ENCODE measurements at places on chromosomes 1 and 21.

DNA sequence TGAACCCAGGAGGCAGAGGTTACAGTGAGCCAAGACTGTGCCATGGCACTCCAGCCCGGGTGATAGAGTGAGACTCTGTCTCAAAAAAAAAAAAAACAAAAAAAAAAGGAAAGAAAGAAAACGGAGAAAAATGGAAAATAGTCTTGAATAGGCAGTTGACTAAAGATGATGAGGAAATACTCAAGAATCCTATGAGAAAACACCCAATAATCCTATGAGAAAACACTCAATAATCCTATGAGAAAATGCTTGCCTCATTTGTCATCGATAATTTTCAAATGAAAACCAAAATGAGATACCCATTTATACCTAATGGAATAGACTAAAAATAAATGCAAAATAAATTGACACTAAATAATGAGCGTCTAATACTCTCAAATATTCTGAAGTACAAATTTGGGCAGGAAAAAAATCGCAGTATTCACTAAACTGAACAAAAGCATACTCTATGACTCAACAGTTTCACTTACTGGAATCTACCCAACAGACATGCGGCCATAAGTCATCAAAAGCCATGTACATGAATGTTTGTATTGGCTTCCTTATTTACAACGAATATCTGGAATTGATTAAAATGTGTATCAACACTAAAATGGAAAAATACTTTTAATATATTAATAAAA is 733.9 kb upstream of the CHRM3 start:
- DNase-seq, result no peak

- DNase-seq, result no peak
Observed at GRCh38 chr1:109595531-109595930, 23.9 kb downstream of the GNAT2 start.

DNA sequence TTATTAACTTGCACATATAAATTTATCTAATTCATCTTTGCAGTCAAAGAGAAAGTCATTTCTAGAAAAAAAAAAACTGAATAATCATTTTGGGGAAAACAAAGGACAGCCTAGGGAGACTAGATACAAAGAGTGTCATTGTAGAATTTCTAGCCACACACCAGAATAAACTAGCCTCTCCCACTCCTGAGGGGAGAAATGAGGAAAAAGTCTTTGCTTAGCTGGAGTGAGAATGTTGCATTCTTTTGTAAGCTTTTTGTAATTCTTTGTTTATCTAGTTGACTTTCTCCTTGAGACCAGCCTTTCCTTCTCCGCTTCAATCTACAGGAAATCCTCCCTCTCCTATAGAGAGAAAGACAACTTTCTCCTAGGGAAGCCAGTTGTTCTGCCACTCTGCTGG is 15.9 kb upstream of the CGN start:
- no peak for DNase-seq

GRCh38 chr1:165354739-165355138 is 1.8 kb downstream of the LMX1A start:
- no peak for DNase-seq

- no peak for DNase-seq
Observed at GRCh38 chr1:221025956-221026355, 146.7 kb downstream of the HLX start.

- no peak for DNase-seq
Observed at GRCh38 chr1:9425859-9426258, 113.4 kb upstream of the SLC25A33 start.

DNA sequence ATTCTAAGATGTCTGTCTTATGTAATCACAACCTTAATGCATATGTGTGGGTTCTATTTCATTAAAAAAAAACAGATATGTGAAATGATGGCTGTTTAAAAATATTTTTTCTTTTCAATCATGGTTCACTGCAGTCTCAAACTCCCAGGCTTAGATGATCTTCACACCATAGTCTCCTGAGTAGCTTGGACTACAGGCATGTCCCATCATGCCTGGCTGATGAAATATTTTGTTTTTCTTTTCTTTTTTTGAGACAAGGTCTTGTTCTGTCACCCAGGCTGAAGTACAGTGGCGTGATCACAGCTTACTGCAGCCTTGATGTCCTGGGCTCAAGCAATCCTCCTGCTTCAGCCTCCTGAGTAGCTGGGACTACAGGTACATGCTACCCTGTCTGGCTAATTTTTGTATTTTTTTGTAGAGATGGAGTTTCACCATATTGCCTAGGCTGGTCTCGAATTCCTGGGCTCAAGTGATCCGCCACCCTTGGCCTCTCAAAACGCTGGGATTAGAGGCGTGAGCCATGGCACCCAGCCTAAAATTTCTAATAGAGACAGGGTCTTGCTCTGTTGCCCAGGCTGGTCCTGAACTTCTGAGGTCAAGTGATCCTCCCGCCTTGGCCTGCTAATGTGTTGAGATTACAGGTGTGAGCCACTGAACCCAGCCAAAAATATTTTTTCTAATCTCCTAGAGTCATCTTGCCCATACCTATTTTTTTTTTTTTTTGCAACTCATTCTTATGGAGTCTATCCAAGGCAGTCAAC is 67.6 kb downstream of the GIPC2 start:
- DNase-seq, result no peak

- no peak for DNase-seq
Observed at GRCh38 chr21:31502537-31503143, 156.9 kb upstream of the SOD1 start.

- no peak for DNase-seq
Observed at GRCh38 chr1:206925106-206925736, 3.5 kb upstream of the FCMR start.

DNA sequence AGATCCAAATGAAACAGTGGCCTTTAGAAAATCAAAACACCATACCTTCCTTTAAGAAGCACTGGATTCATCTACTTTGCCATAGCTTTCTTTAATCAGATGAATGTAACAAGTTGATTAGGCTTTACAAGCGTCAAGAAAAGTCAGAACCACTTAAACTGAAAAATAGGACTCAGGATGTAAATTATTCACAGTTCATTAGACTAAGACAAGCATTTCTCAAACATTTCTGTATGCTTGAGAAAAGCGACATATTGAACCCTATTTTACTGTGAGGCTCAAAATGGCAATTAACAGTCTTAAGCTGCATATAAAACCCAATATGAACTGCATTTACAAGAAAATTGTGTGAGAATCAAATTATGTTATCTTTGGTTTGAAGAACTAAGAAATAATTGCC is 256.7 kb upstream of the SNX7 start:
- no peak for DNase-seq

- no peak for DNase-seq
Observed at GRCh38 chr1:228517655-228518054, 30.5 kb downstream of the RNF187 start.

DNA sequence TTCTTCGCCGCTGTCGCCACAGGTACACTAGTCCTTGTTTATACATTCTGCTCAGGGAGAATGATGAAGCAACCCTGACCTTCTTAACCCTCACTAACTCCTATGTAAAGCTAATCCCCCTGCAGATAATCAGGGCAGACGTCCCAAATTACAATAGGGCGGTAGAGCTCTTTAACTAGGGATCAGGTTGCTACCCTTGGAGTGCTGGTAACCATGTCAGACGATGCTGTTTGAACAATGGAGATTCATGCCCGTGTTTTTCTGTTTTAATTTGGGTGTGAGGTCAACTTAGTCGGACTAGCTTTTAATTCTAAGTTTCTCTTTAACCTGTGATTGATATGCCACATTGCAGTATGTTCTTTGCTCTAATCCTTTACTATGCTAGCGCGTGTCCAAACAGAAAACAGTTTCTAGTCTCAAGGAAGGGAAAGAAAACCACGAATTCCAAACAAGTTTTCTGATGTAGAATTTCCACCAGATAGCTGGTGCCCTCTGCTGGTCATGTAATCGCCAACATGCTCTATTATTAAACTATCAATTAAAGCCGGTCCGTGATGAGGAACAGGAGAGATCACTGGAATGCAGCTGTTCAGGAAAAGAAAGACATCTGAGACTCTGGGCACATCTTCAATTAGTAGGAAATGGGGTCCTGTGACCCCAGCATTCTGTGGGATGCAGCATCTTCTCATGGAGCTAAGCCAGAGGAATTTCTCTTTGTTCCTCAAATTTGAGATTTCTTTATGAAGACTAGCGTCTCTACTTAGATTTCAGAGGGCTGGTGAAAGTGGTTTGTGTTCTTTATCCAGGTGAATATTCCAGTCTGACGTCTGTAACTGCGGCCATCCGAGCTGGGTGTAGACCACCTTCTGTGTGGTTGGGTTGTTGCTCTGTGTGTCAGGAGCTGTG is 18.3 kb upstream of the VAMP3 start:
- no peak for DNase-seq

- DNase-seq, result no peak
Observed at GRCh38 chr1:71557138-71557537, 476.3 kb upstream of the ZRANB2 start.

- no peak for DNase-seq
Observed at GRCh38 chr1:27878787-27879335, 6.5 kb downstream of the THEMIS2 start.

All from CMK (cell line).